Suprapubic skin (tissue), 4 donors: ENCODE measurements at places on chromosomes 2 and 18.
A peak's percentile ranks its signal among the peaks of the same experiment; 100 is the strongest.

GRCh38 chr18:13501891-13502290 lies 224.5 kb downstream of the FAM210A start:
- H3K4me1 ChIP-seq = peaks cover 33% of the 10 kb centered on the region
- no peak overlapping the region for H3K27ac ChIP-seq

GRCh38 chr18:79458131-79458838 lies 62.6 kb downstream of the NFATC1 start:
- peak overlapping the region; percentile 65 for H3K27ac ChIP-seq
- no peaks in the 10 kb centered on the region for H3K27me3 ChIP-seq
- no peak for DNase-seq
- peaks cover 44% of the 10 kb centered on the region for H3K36me3 ChIP-seq
- peak overlapping the region; percentile 26 for H3K4me3 ChIP-seq

GRCh38 chr2:164024396-164024795 lies 288.6 kb upstream of the FIGN start:
- H3K36me3 ChIP-seq = no peaks in the 10 kb centered on the region
- DNase-seq = no peak
- no peak overlapping the region for H3K27ac ChIP-seq
- no peak overlapping the region for H3K4me3 ChIP-seq
- no peaks in the 10 kb centered on the region for H3K27me3 ChIP-seq

- no peaks in the 10 kb centered on the region for H3K36me3 ChIP-seq
- no peak overlapping the region for H3K27ac ChIP-seq
- H3K27me3 ChIP-seq = no peaks in the 10 kb centered on the region
- no peaks in the 10 kb centered on the region for H3K4me1 ChIP-seq
Measured at GRCh38 chr2:105468582-105469042, 69.8 kb upstream of the FHL2 start.

DNA sequence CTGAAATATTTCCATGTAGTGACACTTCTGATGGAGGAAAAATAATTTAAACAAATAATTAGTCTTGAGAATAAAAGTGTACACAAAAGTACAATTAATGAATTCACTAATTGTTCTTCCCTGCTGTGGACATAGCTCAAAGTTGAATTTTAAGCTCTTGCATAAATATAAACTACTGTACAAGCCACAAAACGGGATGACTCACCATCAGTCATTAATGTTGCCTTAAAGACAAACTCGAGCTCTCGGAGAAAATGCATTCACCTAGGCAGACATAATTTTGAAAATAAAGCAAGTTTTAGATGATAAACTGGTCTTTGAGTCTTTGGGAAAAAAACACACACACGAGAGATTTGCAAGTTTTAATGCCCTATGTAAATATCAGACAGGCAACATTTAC lies 436.4 kb downstream of the ZNF521 start:
- no peak overlapping the region for H3K27ac ChIP-seq
- no peak overlapping the region for H3K4me3 ChIP-seq
- H3K4me1 ChIP-seq = peaks cover 9% of the 10 kb centered on the region
- no peak for DNase-seq
- no peaks in the 10 kb centered on the region for H3K27me3 ChIP-seq

DNA sequence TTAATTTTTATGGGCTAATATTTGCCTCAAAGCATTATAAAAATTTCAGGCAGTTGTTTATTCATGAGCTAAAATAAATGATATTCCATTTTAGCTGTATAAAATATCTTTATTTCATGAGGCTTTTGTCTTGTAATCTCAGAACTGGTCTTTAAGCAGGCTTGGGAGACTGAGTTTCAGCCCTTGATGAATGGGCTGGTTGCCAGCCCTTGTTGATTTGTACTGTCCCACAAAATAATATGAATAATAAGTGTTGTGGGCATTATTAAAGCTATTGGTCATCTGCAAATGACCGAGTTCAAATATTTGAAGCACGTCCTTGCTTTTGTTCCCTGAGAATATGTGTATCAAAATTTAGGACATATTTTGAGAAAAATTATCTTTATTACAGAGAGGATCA lies 18.2 kb downstream of the INPP1 start:
- H3K4me3 ChIP-seq = no peak overlapping the region
- H3K36me3 ChIP-seq = peaks cover 17% of the 10 kb centered on the region
- no peaks in the 10 kb centered on the region for H3K27me3 ChIP-seq
- H3K27ac ChIP-seq = no peak overlapping the region
- peaks cover 35% of the 10 kb centered on the region for H3K4me1 ChIP-seq

GRCh38 chr2:16130906-16131400 lies 190.6 kb downstream of the MYCN start:
- H3K4me1 ChIP-seq = no peaks in the 10 kb centered on the region
- H3K4me3 ChIP-seq = no peak overlapping the region
- H3K27me3 ChIP-seq = peaks cover 2% of the 10 kb centered on the region

- no peak for DNase-seq
- H3K27me3 ChIP-seq = peaks cover 29% of the 10 kb centered on the region
- H3K4me3 ChIP-seq = peak overlapping the region; percentile 16
- H3K36me3 ChIP-seq = no peaks in the 10 kb centered on the region
- peaks cover 7% of the 10 kb centered on the region for H3K4me1 ChIP-seq
Measured at GRCh38 chr2:233938676-233939370, 21.6 kb downstream of the TRPM8 start.

- no peak for DNase-seq
- peak overlapping the region; percentile 94 for H3K4me3 ChIP-seq
- H3K27me3 ChIP-seq = no peaks in the 10 kb centered on the region
- no peaks in the 10 kb centered on the region for H3K36me3 ChIP-seq
Measured at GRCh38 chr18:23585007-23585871, 1.1 kb downstream of the NPC1 start.

GRCh38 chr18:27546991-27547390 lies 361.9 kb upstream of the CHST9 start:
- DNase-seq = no peak
- no peak overlapping the region for H3K4me3 ChIP-seq
- H3K4me1 ChIP-seq = no peaks in the 10 kb centered on the region
- no peak overlapping the region for H3K27ac ChIP-seq

GRCh38 chr18:76432274-76432755 lies 62.7 kb downstream of the ZNF516 start:
- H3K27me3 ChIP-seq = no peaks in the 10 kb centered on the region
- no peak for DNase-seq
- peaks cover 20% of the 10 kb centered on the region for H3K4me1 ChIP-seq

GRCh38 chr2:46144133-46144800 lies 152.9 kb upstream of the EPAS1 start:
- H3K36me3 ChIP-seq = no peaks in the 10 kb centered on the region
- no peak overlapping the region for H3K4me3 ChIP-seq
- DNase-seq = peak; percentile 11
- H3K27ac ChIP-seq = no peak overlapping the region
- no peaks in the 10 kb centered on the region for H3K4me1 ChIP-seq

DNA sequence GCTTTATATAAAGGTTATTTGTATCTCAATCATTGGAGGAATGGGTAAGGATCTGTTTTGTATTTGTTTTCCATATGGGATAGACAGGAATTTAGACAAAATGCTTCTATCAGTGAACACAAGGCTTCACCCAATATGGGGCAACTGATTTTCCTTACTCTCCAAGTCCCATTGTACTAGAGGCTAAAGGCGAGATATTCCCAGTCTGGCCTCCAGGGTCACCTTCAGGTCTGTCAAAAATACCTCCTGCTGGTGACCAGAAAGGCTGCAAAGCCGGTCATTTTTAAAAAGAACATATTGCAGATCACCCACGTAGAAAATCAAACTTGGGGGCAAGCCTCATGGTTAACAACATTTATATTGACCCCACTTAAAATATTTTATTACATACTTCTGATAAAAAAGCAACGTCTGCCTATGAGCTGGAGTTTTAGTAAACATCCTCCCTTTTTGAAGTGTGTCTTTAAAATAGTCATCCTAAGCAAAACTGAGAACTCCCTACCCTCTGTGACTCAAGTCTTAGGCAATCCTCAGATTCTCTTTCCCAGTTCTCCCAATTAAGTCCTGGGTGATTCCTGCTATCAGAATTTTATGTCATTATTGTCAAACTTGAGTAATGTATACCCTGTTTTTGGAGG lies 276.6 kb downstream of the MREG start:
- H3K27me3 ChIP-seq = no peaks in the 10 kb centered on the region
- no peaks in the 10 kb centered on the region for H3K36me3 ChIP-seq
- no peak overlapping the region for H3K4me3 ChIP-seq

GRCh38 chr18:48013162-48013561 lies 82.7 kb upstream of the SMAD2 start:
- no peak for DNase-seq
- H3K27ac ChIP-seq = no peak overlapping the region
- peaks cover 7% of the 10 kb centered on the region for H3K4me1 ChIP-seq
- H3K27me3 ChIP-seq = no peaks in the 10 kb centered on the region

GRCh38 chr2:144261966-144262365 lies 258.0 kb downstream of the ZEB2 start:
- no peaks in the 10 kb centered on the region for H3K36me3 ChIP-seq
- H3K27me3 ChIP-seq = no peaks in the 10 kb centered on the region
- no peak for DNase-seq
- no peak overlapping the region for H3K4me3 ChIP-seq
- no peaks in the 10 kb centered on the region for H3K4me1 ChIP-seq
- H3K27ac ChIP-seq = no peak overlapping the region

- H3K27me3 ChIP-seq = no peaks in the 10 kb centered on the region
- H3K27ac ChIP-seq = no peak overlapping the region
- H3K4me1 ChIP-seq = no peaks in the 10 kb centered on the region
Measured at GRCh38 chr2:185181901-185182300, 556.7 kb upstream of the FSIP2 start.

DNA sequence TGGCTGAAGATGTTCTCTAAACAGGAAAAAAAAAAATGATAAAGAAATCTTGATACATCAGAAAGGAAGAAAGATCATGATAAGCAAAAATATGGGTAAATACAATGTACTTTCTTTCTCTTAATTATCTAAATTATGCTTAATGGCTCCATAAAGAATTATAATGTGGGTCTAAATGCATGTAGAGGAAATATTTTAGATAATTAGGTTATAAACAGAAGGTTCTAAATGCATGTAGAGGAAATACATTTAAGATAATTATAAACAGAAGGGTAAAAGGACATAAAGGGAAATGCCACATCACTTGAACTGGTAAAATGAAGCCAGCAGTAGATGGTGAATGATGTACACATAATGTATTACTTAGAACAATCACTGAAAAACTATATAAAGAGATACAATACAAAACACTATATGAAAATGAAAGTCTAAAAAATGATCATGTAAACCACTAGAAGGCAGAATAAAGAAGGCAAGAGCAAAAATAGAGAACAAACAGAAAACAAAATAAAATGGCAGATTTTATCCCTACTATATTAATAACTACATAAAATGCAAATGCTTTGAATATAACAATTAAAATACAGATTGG lies 308.4 kb upstream of the CDH2 start:
- H3K4me3 ChIP-seq = no peak overlapping the region
- H3K4me1 ChIP-seq = no peaks in the 10 kb centered on the region
- no peak for DNase-seq
- no peak overlapping the region for H3K27ac ChIP-seq
- H3K27me3 ChIP-seq = no peaks in the 10 kb centered on the region
- H3K36me3 ChIP-seq = no peaks in the 10 kb centered on the region

GRCh38 chr18:23693846-23694245 lies 4.6 kb downstream of the LAMA3 start:
- DNase-seq = no peak
- H3K4me1 ChIP-seq = peaks cover 22% of the 10 kb centered on the region
- H3K36me3 ChIP-seq = no peaks in the 10 kb centered on the region
- no peak overlapping the region for H3K27ac ChIP-seq

DNA sequence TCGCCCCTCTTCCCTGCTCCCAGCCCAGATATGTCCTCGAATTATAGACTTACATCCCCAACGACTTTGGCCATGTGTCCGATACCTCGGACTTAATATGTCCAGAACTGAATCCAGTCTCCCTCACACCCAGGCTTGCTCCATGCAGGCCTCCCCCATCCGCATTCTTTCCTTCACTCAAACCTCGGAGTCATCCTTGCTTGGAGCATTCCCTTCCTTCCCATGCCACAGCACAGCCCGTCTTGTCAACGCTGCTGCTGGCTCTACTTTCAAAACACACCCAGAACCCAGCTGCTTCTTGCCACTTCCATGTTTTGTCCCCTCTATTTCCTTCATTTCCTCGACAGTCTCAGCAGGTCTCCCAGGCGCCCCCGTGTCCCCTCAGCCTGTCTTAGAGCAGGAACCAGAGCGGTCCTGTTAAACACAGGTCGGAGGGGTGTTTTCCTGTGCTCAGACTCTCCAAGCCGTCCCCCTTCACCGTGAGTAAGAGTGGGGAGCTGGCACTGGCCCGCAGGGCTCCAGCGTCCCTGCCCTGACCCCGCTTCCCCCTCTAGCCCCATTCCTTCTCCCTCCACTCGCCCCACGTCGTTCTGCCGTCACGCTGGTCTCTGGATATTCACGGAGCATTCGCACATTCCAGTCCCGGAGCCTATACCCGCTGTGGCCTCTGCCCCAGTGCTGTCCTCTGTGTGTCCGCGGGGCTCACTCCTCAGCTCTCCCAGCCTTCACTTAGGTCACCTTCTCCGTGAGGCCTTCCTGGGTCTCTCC lies 54.4 kb downstream of the VAPA start:
- H3K27me3 ChIP-seq = no peaks in the 10 kb centered on the region
- DNase-seq = no peak
- H3K36me3 ChIP-seq = no peaks in the 10 kb centered on the region
- H3K4me3 ChIP-seq = peak overlapping the region; percentile 5

DNA sequence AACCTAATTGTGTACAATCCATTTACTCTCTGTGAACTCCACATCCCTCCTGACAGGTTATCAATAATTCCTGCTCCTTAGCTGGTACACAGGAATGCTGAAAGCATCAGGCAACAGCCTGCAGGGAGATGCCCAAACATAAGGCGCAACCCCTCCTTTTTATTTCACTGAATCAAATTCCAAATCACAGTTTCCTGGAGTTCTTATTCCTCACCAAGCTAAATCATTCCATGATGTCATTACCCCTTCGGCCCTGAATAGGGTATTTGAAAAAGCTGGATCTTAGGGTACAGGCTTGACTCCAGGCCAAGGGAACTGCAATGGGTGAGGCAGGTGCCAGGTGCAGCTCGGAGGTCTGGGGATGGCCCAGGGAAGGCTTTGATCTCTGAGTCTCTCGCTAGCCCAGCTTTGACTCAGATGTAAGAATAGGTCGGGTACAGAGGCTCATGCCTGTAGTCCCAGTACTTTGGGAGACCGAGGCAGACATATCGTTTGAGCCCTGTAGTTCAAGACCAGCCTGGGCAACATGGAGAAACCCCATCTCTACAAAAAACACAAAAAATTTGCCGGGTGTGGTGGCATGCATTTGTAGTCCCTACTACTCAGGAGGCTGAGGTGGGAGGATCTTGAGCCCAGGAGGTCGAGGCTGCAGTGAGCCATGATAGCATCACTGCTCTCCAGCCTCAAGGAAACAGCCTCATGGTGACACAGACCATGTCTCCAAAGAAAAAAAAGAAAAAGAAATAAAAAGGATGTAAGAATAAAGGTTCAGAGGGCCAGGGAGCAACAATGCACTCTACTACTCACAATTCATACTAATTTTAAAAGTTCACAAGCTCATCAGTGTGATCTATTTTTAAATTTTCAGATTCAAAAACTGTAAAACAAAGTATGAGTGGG lies 6.8 kb downstream of the FHL2 start:
- no peak overlapping the region for H3K4me3 ChIP-seq
- H3K27me3 ChIP-seq = no peaks in the 10 kb centered on the region
- no peak overlapping the region for H3K27ac ChIP-seq
- no peaks in the 10 kb centered on the region for H3K36me3 ChIP-seq
- no peak for DNase-seq

- H3K27ac ChIP-seq = no peak overlapping the region
- DNase-seq = no peak
- no peak overlapping the region for H3K4me3 ChIP-seq
- H3K36me3 ChIP-seq = no peaks in the 10 kb centered on the region
- H3K27me3 ChIP-seq = no peaks in the 10 kb centered on the region
Measured at GRCh38 chr2:25494616-25495015, 152.9 kb upstream of the DNMT3A start.
